Esophagus squamous epithelium (tissue), 5 donors: ENCODE measurements at places on chromosomes 3 and 15.

GRCh38 chr15:48031973-48032372, 88.8 kb upstream of the SLC24A5 start:
- no peak overlapping the region for H3K4me3 ChIP-seq
- no peaks in the 10 kb centered on the region for H3K4me1 ChIP-seq
- H3K36me3 ChIP-seq = no peaks in the 10 kb centered on the region
- no peak for DNase-seq
- H3K27ac ChIP-seq = no peak overlapping the region

GRCh38 chr3:131775650-131776049, 259.2 kb downstream of the CPNE4 start:
- H3K36me3 ChIP-seq = no peaks in the 10 kb centered on the region
- H3K4me3 ChIP-seq = no peak overlapping the region
- DNase-seq = no peak

GRCh38 chr15:70827721-70828120, 26.2 kb downstream of the LARP6 start:
- no peaks in the 10 kb centered on the region for H3K27me3 ChIP-seq
- H3K36me3 ChIP-seq = peaks cover 19% of the 10 kb centered on the region
- no peak overlapping the region for H3K27ac ChIP-seq
- H3K4me3 ChIP-seq = no peak overlapping the region
- DNase-seq = no peak

DNA sequence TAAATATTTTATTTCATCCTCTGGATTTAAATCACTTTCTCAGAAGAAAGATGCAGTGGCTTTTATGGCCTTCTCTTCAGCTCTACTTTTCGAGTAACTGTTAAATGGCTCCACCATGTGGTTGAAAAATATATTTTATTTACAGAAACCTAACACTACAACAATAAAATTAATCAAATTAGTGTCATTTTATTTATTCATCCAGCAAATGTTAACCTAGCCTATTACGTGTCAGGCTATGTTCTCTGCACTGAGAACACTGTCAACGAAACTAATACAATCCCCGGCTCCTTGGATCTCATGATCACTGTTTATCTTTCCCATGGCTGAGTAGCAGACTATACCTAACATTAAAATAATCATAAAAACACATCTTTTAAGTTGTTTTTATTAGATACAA, 148.0 kb upstream of the OSTN start:
- H3K36me3 ChIP-seq = no peaks in the 10 kb centered on the region
- no peak overlapping the region for H3K4me3 ChIP-seq
- no peak overlapping the region for H3K27ac ChIP-seq
- H3K4me1 ChIP-seq = no peaks in the 10 kb centered on the region

DNA sequence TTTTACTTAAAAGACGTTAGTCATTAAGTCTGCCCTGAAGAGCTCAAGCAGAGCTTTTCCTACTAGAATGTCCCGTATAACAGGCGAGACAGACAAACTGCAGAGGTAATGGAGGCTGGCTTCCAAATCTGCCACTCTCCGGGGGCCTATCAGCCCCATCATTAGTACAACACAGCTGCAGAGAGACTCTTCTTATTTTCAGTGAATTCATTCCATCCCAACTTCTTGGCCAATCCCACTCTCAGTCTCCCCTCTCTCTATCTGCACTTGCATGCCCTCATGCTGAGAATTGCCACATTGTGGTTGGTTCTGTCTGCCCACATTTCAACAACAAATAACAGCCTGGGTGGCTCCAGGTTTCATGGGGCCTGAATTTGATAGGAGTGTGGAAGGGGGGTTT, 412.7 kb downstream of the ERC2 start:
- no peaks in the 10 kb centered on the region for H3K27me3 ChIP-seq
- no peak for DNase-seq
- no peaks in the 10 kb centered on the region for H3K36me3 ChIP-seq
- H3K4me1 ChIP-seq = peaks cover 3% of the 10 kb centered on the region
- H3K4me3 ChIP-seq = no peak overlapping the region

DNA sequence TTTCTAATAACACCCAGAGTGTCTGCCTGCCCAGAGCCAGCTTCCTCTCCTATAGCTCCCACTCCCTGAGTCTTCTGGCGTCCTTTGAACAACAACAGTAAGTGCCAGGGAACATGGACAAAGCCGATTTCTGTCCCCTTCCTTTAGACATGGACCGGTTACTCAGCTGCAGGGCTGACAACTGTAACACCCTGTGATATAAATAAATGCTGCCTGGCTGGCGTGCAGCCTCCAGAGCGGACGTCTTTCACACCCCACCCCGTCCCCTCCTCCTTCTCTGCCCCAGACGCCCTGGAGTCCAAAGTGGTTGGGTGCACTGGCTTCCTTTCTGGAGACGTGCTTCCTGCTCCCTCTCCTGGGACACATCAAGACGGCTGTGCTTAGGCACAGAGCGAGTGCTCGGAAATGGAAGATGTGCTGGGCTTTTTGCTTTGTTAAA, 281.9 kb upstream of the LRRFIP2 start:
- H3K27me3 ChIP-seq = no peaks in the 10 kb centered on the region
- H3K36me3 ChIP-seq = no peaks in the 10 kb centered on the region
- peak overlapping the region; percentile 28 for H3K4me3 ChIP-seq

DNA sequence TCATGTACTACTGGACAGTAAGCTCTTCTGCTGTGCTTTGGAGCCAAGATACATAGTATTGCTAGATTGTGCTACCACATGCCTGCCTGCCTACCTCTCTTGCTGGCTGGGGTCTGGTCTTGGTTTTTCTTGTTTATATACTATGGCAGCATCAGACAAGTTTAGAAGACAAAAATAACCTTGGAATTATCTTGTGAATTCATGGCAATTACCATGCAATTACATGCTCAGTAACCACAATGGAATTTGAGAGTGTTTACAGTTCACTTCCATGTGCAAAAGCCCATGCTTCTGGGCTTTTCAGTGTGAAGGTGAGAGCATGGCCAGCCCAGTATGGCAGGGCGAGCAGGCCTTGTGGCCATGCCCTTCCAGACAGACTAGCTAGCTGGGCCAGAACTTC, 48.0 kb upstream of the C15orf61 start:
- peaks cover 12% of the 10 kb centered on the region for H3K4me1 ChIP-seq
- DNase-seq = no peak
- H3K36me3 ChIP-seq = no peaks in the 10 kb centered on the region
- no peak overlapping the region for H3K27ac ChIP-seq
- H3K4me3 ChIP-seq = no peak overlapping the region

DNA sequence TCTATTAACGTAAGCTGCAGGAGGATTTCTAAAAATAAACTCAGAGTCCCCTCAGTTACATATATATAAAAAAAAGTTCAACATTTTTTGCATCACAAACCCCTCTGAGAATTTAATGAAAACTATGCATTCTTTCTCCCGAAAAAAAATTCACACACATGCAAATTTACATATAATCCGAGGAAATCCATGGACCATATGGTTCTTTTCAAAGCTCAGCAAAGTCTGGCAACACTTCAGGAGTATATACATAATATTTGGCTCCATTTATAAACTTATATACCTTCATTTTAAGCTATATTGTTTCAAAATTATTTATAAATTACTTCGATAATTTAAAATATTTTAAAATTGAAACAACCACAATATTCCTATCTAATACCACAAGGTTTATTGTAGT, 140.7 kb upstream of the PLXND1 start:
- no peak overlapping the region for H3K4me3 ChIP-seq
- H3K4me1 ChIP-seq = no peaks in the 10 kb centered on the region
- DNase-seq = no peak
- H3K27ac ChIP-seq = no peak overlapping the region
- H3K27me3 ChIP-seq = no peaks in the 10 kb centered on the region

DNA sequence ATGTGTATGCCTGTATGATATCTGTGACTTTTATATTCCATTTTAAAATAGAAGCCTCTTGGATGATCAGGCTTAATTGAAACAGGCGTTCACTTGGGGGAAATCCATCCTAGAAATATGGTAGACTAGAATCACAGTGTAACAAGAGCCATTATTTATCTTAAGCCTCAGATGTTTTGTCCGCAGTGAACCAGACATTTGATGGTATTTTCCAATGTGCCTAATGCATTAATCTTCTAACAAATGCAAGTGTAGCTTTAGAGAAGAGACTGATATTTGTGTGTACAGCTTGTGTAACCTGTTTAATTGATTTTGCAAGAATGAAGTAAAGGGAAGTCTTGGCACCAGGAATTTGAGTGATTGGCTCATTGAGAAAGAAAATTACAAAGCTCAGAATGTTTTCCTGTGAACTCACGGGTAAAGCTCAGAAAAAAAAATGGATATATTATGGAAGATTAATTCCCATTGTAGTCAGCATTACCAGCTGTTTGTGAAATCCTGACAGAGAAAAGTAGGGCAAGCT, 155.7 kb downstream of the SV2B start:
- DNase-seq = no peak
- no peak overlapping the region for H3K27ac ChIP-seq
- H3K4me3 ChIP-seq = no peak overlapping the region
- peaks cover 54% of the 10 kb centered on the region for H3K27me3 ChIP-seq
- no peaks in the 10 kb centered on the region for H3K36me3 ChIP-seq

- H3K36me3 ChIP-seq = peaks cover 51% of the 10 kb centered on the region
- peaks cover 39% of the 10 kb centered on the region for H3K4me1 ChIP-seq
- no peak overlapping the region for H3K4me3 ChIP-seq
- no peak for DNase-seq
Observed at GRCh38 chr3:70979983-70980645, 603.4 kb downstream of the FOXP1 start.

GRCh38 chr3:60980342-60980692, 270.9 kb downstream of the FHIT start:
- no peak for DNase-seq
- H3K27me3 ChIP-seq = no peaks in the 10 kb centered on the region
- no peaks in the 10 kb centered on the region for H3K4me1 ChIP-seq
- no peak overlapping the region for H3K27ac ChIP-seq
- no peaks in the 10 kb centered on the region for H3K36me3 ChIP-seq

DNA sequence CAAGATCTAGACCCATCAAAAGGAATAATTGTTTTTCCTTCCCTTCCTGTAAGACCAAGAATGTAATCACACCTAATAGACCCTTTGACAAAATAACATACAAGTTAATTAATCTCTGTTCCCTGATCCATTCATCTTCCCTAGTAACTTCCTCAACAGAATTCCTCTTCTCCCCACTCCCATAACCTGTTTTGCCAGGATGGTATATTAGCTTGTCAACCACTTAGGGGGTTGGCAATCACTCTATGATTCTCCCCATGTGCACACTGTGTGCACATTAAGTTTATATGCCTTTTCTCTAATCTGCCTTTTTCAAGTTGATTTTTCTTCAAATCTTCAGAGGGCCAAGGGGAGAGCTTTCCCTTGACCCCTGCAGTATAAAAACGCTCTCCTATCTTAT, 2.7 kb upstream of the ATP11B start:
- peaks cover 19% of the 10 kb centered on the region for H3K4me1 ChIP-seq
- no peaks in the 10 kb centered on the region for H3K36me3 ChIP-seq
- no peak overlapping the region for H3K4me3 ChIP-seq
- DNase-seq = no peak
- H3K27me3 ChIP-seq = no peaks in the 10 kb centered on the region
- no peak overlapping the region for H3K27ac ChIP-seq

DNA sequence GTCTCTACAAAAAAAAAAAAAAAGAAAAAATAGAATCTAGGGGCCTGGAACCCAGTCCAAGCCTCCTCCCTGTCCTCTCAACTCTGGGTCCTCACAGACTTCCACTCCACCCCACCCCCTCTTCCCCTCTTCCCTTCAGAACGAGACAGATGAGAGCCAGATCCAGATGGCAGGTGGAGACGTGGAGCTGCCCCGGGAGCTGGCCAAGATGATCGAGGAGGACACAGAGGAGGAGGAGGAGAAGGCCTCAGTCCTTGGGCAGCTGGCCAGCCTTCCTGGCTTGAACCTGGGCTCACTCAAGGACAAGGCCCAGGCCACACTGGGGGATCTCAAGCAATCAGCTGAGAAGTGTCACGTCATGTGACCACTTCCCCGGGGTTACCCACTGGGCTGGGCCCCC, 3.6 kb downstream of the CPLX3 start:
- no peaks in the 10 kb centered on the region for H3K4me1 ChIP-seq
- H3K36me3 ChIP-seq = no peaks in the 10 kb centered on the region
- H3K4me3 ChIP-seq = no peak overlapping the region
- no peak overlapping the region for H3K27ac ChIP-seq
- no peaks in the 10 kb centered on the region for H3K27me3 ChIP-seq

GRCh38 chr3:142097099-142097843, 52.1 kb downstream of the TFDP2 start:
- no peak for DNase-seq
- H3K36me3 ChIP-seq = no peaks in the 10 kb centered on the region
- H3K27me3 ChIP-seq = no peaks in the 10 kb centered on the region
- no peak overlapping the region for H3K4me3 ChIP-seq
- H3K27ac ChIP-seq = no peak overlapping the region

- peaks cover 3% of the 10 kb centered on the region for H3K27me3 ChIP-seq
- no peak overlapping the region for H3K27ac ChIP-seq
- H3K36me3 ChIP-seq = no peaks in the 10 kb centered on the region
- no peak overlapping the region for H3K4me3 ChIP-seq
Observed at GRCh38 chr3:14391033-14391432, 11.4 kb upstream of the SLC6A6 start.

GRCh38 chr15:80618685-80619400, 76.3 kb upstream of the ABHD17C start:
- H3K4me1 ChIP-seq = peaks cover 12% of the 10 kb centered on the region
- no peak overlapping the region for H3K4me3 ChIP-seq
- H3K27ac ChIP-seq = peak overlapping the region; percentile 36
- no peak for DNase-seq

DNA sequence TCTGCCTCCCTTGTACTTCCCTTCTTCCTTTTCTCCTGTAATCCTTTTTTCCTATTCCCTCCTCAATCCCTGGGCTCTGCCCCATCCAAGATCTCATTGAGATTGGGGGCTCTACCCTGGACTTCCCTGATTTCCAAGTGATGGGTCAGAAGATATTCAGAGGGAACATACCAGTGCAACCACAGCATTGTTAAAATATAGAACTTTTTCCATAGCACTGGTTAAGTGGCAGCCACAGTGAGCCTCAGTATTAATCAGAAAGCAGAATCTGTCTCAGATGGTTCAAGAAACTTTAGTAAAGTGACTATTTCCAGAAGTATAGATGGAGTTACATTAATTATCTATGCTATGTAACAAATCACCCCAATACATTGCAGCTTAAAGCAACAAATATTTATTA, 18.7 kb upstream of the SCN10A start:
- DNase-seq = no peak
- H3K4me3 ChIP-seq = no peak overlapping the region
- no peak overlapping the region for H3K27ac ChIP-seq
- no peaks in the 10 kb centered on the region for H3K36me3 ChIP-seq
- no peaks in the 10 kb centered on the region for H3K4me1 ChIP-seq

DNA sequence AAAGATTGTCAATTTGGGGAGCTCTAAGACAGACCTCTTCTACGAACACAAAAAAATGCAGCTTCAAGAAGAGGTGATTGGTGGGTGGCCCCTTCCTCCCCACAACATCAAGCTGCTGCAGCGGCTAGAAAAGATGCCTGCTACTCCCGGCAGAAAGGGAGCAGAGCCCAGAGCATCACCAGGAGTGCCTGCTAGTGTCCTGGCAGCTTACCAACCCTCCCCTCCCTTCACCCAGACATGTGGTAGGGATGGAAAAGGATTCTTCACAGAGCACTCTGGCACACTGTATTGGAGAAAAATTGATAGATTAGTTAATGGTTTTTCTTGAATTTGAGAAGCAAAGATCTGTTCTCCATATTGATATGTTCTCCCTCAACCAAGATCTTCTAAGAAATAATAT, 10.8 kb downstream of the IP6K1 start:
- H3K4me3 ChIP-seq = no peak overlapping the region
- H3K36me3 ChIP-seq = no peaks in the 10 kb centered on the region
- no peak overlapping the region for H3K27ac ChIP-seq

- no peak for DNase-seq
- no peaks in the 10 kb centered on the region for H3K36me3 ChIP-seq
- H3K4me3 ChIP-seq = no peak overlapping the region
- H3K4me1 ChIP-seq = no peaks in the 10 kb centered on the region
- peak overlapping the region; percentile 85 for H3K27ac ChIP-seq
Observed at GRCh38 chr3:124599779-124600693, 130.2 kb upstream of the UMPS start.
